ENCODE measurements at places on chromosomes 6 and 20.

DNA sequence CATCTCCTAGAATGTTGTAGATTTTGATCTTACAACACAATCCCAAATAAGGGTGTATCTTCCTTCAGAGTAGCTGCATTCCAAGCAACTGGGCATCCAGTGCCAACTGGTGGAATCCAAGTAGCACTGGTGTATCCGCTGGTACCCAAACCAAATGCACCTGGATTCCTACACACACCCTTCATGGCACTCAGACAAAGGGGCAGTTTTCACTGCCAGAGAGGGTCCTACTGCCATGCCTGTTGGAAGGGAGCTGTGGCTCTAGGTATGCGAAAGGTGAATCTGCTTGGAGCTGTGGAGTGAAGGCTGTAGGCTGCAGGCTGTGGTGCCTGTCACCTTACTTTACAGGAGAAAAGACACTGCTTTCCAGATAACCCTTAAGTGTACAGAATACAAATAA, 17.0 kb upstream of the CLDN20 start:
- no peak for DNase-seq

DNA sequence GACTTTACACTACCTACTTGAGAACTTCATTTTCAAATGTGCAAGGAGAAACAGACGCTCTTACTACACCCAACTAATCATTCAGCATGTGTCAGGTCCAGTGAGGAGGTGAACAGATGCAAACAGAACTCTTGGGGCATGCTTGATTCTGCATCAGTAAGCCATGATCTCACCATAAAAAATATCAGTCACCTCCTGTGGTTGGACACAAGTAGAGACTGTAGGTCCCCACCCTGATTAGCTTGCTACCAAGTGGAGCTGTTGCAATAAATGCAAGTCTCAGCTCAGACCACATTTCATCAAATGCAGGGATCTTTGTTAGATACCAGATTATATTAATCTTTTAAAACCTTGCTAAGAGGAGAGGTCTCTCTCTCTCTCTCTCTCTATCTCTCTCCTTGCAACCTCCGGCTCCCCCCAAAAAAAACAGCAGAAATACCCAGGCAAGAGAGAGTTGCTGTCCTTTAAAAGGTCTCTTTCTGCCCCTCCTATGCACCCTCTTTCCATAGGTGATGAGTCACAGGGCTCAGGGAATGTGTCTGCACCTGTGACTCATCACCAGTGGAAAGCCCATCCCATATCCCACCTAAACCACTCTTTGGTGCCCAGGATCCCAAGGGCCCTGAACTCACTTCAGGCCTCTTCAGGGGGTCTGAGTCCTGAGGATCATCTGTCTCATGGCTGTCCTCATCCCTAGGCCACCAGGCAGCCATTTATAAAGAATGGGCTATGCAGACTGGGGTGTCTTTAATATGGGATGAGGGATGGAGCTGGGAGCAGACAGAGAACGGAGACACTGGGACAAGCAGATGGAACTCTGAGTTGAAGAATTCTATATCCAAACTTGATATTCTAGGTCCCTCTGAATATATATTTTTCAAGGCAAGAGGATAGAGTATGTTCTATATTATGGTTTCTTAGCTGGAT, 154.5 kb downstream of the QRSL1 start:
- no peak for DNase-seq

- DNase-seq, result no peak
Measured at GRCh38 chr6:135667691-135668455, 170.3 kb upstream of the AHI1 start.

- DNase-seq, result no peak
Measured at GRCh38 chr6:143006787-143007186, 53.9 kb upstream of the AIG1 start.

DNA sequence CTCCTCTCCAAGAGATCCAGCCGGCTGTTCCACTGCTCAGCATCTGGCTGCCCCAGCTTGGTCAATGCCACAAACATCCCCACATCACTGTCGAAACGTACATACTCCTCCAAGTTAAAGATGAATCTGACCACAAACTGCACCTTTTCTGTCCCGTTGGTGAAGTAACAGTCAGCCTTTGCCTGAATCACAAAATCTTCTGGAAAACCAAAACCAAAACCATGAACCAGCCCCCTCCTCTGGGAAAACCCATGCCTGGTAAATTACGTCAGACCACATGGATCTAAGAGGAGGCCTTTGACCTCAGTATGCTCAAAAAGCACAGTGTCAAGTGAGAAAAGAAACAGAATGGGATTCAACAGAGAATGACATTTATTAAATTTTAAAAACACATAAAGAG, 1.7 kb downstream of the HLA-DOB start:
- DNase-seq, result no peak

DNA sequence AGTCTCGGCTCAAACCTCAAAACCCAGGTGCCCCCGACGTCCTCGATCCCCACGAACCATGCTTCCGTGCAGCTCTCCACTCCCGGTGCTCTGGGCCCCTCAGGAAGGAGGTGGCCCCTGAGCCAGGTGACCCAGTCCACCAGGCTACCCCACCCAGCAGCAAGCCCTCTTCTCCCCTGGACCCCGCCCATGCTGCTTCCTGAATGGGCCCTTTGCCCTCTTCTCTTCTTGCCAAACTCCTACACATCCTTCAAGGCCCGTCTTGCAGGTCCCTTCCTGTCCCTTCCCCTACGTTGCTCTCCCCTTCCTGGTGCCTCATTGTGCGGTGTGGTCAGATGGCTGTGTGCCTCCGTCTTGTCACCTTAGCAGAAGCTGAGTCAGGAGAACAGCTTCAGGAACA, 3.4 kb upstream of the GATA5 start:
- no peak for DNase-seq

GRCh38 chr6:123994891-123995635, 191.4 kb downstream of the NKAIN2 start:
- DNase-seq, result no peak

DNA sequence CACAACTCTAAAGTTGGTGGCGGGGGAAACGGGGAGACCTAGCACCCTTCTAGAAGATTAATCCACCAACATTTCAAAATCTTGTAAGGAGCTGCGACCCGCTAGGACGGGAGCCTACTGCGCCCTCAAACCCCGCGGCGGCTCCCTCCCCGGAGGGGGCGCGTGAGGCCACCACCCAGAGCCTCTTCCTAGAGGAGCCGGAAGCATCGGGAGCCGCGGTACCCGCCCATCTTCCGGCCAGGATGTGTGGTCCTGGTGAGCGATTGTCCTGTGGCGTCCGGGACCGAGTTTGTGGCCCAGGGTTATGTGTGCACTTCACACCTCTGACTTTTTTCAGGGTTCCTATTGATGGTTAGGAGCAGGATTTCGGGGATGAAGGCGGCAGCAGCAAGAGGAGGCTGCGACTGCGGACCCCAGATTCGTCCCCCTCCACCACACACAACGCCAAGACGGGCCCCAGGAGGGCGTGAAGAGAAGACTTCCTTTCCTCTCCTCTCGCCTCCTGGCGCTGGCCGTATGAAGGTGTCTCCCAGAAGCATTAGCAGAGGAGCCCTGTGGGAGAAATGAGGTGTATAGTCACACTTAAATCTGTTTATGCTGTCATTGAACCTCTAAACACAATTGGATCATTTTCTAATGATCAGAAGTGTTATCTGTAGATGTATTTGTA, 10.7 kb downstream of the ZNF165 start:
- DNase-seq, result no peak

DNA sequence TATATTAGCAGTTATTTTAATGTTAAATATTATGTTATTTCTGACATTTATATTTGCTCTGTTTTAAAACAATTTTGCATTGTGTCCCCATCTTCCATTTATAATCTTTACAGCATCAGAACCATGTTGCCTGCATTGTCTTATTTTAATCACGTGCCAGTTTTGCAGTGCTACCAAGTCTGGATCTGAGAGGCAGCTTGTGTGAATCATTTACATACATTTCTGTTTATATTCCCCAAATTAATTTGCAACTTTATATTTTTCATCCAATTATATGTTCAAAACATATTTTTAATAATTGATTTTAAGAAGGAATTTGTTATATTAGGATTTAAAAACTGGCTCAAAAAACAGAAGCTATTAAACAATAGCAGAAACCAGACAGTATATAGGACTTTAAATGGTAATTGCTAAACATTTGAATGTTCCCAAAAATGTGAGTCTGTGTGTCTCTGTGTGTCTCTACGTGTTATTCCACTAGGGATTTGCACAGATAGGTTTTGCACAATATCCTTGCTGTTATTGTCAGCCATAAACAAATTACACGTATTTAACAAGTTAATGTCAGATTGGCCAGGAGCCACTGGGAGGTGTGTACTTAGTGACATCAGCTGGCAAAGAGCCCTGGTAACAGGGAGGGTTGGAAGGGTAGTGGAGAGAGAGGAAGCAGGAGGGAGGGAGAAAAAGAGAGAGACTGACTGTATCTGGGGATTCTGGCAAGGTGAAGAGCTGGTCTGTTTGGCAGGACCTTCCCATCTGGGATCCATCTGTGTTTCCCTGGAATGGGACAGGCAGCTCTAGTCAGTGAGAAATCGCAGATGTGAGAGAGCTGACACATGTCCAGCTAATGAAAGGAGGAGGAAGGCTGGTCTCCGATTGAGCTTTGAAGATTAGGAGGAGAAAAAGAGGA, 72.1 kb downstream of the CBFA2T2 start:
- no peak for DNase-seq

GRCh38 chr20:53681352-53682212, 87.9 kb upstream of the ZNF217 start:
- DNase-seq, result no peak

DNA sequence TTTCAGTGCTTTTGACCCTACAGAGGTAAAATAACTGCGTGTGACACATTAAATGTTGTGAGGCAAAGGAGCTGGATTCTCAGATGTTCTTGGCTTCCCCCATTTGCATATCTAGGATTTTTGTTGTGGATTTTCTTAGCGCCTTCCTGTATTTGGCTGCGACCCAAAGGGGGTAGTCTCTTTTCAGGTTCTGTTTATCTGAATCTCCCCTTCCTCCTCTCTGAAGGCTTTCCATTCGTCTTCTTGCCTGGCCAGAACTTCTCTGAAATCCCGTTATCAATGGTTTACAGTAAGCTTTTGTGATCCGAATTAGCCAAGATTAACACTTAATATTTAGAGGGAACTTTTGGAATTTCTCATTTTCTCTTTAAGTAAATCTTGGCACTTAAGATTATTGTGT, 60.8 kb downstream of the ADGRB3 start:
- DNase-seq, result no peak

GRCh38 chr20:14604143-14604542, 266.7 kb upstream of the FLRT3 start:
- DNase-seq, result no peak

DNA sequence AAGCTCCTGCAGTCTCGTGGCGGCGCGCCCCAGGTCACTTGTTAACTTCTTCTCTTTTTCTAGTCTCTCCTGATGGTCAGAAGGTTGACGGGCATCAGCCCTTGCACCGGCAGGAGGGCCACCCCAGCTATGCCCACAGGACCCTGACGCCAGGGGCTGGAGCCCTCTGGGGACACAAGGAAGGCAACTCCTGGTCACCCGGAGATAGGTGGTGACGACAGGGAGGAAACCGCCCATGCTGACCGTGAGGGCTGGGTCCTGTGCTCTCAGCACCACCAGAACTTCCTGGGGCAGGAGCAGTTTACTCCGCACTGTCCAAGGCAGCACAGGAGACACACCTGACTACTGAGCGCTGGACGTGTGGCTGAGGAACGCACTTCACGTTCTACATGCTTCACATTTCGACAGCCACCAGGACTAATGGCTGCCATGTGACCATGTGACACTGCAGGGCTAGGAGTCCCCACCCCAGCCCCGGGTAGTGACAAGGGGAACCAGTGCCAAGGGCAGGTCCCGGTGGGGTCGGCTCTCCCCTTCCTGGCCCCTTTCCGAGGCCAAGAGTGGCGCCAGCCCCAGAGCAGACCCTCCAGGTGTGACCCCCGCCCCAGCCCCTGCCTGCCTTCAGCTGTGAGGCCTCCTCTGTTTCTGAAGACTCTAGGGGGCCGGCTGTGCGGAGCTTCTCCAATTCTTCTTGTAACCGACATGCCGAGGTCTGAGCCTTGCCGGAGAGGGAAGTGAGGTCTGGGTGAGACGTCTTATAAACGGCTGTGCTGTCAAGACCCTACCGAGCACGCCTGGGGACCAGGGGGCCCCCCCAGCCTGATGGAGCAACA, 45.2 kb downstream of the DSTN start:
- no peak for DNase-seq

DNA sequence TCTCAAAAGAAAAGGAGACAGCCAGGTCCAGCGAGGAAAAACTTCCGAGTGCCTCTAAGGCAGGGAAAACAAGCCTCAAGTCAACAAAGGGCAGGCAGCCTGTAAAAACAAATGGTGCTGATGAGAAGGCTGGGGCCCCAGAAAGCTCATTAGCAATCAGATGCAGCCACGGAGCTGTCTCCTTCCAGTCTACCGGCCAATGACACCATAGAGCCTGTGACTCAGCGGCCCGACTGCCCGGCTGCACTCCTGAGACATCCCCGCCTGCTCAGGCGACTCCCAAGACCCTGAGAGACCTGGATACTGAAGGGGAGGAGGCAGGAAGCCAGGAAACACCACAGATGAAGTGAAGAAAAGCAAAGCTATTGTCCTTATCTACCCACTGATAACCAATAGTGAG, 120.1 kb upstream of the HDDC2 start:
- no peak for DNase-seq

DNA sequence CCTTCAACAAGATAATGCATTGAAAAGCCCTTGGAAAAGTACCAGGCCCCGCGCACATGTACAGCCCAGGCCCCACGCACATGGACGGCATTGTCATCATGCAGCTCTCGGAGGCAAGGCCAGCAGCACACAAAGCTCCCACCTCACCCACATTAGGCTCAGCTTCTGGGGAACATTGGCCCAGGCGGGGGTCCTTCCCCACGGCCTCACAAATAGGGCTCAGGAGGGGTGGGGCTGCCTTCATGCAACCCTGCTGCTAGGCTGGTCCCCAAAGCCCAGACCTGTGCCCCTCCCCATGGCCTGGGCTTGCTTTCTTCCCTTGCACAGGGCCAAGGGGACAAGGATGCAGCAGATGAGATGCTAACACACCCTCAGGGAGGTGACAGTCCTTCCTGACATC, 26.7 kb downstream of the NPEPL1 start:
- no peak for DNase-seq

DNA sequence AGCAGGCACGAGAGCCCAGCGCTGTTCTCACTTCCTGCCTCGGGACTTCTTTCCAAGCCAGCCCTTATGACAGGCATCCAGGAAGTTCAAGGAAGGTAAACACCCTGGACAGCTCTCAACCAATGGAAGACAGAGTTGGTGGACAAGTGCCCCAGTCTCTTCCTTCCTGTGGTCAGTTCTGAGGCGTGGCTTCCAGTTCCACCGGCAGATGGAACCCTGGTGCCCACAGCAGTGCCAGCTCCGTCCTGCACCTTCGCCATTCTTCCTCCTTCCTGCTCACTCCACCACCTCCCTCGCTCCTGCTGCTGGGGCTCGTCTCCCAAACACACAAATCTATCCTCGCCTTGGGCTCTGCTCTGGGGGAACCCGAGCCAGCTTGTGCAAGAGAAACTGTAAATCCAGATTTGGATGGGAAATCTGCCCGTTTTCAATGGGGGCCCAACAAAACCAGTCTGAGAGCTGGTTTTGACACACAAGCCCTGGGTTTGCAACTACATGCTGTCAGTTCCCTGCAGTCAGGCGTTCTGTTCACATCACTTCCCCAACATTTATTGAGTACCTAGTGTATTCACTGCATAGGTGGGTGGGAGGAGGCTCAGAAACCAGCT, 162.7 kb downstream of the GRM4 start:
- no peak for DNase-seq

- no peak for DNase-seq
Measured at GRCh38 chr6:44789061-44789460, 401.6 kb downstream of the CDC5L start.

GRCh38 chr6:167750956-167751358, 75.8 kb upstream of the AFDN start:
- no peak for DNase-seq
